Stimulated activated CD8-positive, alpha-beta memory T cell treated with anti-CD3 and anti-CD28 coated beads, Interleukin-7, amount 100 ng/mL, for 1 hour (primary cell): ENCODE measurements at places on chromosomes 4 and X.

DNA sequence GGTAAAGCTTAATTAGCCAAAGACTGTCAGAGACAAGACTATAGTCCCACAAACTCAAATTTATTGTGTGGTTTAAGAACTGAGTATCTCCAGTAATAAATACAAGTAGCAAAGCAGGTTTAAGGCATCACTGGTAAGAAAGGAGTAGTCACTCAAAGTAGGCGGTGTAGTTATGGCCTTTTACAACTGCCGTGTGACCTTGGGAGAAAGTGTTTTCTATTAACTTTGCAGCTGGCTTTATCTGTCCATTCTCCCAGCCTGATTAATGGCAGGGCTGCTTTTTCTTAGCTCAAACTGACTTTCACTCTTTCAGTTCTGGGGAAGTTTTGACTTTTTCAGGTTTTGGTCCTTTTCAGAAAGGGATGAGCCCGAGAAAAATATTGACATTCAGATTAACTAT is 7.4 kb upstream of the PAK3 start:
- DNase-seq: no peak

DNA sequence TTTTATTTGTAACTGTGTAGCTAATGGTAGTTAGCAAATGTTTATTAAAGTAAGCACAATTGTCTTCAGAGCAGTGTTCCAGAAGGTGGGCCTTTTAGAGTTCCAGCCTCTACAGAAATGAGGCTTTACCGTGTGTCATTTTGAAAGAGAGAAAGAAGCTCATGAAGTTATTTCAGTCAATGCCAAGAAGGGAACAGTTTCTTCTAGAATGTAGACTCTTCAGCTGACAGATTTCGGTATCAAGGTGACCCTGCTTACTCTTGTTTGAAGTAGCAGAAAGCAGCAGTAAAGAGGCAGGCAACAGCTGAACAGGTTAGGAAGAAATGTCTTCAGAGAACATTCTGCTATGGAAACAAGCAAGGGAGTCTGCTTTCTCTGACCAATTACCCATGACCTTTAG is 93.6 kb downstream of the TASL start:
- DNase-seq: no peak

GRCh38 chrX:126985981-126986380 is 166.5 kb downstream of the PRR32 start:
- no peak for DNase-seq

DNA sequence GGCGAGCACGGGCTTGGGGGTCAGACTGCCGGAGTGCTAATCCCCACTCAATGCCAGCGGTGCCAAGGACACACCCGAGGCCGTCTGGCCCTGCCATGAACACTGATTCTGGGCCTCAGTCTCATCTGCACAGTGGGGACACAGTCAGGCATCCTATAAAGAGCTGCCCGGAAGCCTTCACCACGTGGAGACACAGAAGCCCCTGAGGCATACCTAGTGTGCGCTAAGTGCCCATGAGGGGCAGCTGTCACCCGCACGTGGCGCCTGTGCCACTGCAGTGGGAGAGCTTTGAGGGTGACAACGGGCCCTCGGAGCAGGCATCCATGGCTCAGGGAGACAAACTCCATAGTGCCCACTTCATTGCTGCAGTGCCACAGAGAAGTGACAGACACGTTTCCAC is 86.3 kb downstream of the PHKA2 start:
- DNase-seq: no peak
